ENCODE measurements at places on chromosomes 4 and X. TPM values are rescaled to one million over a fixed set of nuclear protein-coding genes. Genes with fewer than 3 reads are reported as not detected.

- no peak for DNase-seq
These were observed at the start of gene ODAPH for GRCh38 chr4:75555294-75556164. ODAPH (plus strand) TSS chr4:75556066; CDS start chr4:75556083, 17 bp downstream.

The KIAA0232 gene
- 5.2 TPM for total RNA-seq

DNA sequence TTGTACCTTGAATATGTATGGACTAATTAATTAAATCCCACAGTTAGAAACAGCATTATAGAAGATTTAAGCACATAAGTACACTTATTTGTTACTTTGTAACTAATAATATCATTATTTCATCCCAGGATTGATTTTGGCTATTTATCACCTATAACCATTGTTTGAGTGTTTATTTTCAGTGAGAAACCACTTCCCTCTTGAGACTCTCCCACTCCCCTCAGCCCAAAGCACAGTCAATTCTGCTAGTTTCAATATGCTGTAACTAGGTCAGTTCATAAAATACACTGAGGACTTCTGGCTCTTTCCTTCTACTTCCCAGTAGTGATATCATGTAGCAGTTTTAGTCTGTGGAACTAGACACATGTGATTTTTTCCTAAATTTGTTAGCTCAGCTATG, 16.3 kb downstream of the OFD1 start:
- no peak for DNase-seq

DNA sequence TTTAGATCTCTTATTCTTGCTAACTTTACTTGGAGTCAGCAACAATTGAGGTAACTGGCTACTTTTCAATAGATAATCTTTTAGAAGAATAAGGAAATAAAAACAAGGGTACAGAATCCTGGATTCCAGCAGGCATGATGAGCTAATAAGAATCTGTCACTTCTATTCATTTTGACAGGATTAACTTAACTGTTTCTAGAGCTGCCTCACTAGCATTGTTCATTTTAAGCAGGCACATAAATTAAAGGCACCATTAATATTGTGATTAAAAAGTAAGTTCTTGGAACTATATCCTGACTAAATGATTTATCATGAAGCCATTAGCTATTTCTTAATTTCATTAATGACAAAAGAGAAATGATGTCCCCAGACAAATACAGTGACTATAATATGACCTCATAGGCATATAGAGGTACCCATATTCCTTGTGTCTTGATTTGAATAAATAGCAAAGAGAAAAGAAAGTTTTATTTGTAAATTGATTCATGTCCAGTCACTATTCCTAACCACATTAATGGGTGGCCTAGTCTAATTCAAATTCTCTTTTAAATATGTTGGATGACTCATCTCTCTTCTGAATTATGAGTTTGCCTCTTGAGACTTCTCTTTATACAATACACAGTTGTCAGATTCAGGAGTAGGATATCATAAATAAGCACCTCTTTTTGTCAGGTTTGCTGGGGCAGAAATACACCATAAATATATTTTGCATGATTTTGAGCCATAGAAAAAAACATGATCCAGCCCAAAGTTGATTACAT, 343.0 kb downstream of the SLITRK2 start:
- DNase-seq, result no peak

DNA sequence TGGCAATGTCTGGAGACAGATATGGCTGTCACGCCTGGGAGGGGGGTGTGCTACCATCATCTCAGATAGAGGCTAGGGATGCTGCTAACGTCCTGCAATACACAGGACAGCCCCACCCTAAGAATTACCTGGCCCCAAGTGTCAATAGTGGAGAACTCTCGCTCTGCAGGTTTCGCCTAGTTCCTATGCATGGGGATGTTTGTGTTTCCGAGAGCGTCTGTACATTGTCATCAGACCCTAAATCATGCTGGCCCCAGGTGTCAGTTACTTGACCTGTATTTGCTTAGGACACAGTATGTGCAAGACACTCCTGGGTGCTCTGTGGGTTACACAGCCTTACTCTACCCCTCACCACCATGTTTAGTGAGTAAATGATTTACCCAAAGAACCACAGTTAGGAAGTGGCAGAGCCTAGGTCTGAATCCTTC, 90.8 kb downstream of the AFF1 start:
- no peak for DNase-seq

DNA sequence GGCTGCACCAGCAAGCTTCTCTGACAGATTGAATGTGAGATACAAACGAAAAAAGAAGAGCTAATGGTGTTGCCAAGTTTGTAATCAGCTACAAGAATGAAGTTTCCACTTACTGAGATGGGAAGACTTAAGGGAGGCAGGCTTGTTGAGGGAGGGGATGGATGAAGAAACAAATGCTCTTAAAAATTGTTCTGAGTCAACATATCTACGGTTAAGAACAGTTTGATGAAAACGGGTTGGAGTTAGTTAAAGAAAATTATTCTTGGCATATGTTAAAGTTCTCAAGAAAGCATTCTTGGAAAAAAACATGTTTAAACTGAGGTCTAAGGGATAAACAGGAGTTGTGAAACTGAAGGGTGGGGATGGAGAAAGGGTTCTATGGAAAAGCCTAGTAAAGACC, 816.3 kb upstream of the HS3ST1 start:
- no peak for DNase-seq

DNA sequence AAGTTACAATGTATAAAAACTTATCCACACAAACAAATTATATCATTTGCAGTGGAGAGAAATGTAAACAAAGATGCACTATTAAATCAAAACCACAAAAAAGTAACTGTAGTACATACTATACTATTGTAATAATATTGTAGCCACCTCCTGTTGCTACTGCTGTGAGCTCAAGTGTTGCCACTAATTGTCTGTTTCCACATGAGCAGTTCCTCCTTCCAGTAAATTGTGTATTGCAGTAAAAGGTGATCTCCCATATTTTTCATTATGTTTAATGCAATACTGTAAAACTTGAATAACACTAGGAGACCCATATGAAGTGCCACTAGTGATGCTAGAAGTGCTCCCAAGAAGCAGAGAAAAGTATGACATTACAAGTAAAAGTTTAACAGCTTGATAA, 11.7 kb downstream of the LIN54 start:
- no peak for DNase-seq
